Stimulated activated CD8-positive, alpha-beta memory T cell treated with anti-CD3 and anti-CD28 coated beads, Interleukin-7, amount 100 ng/mL, for 4 hours (primary cell): ENCODE measurements at places on chromosomes 2 and 18.

GRCh38 chr2:237987268-237987667 is 20.5 kb downstream of the UBE2F start:
- DNase-seq, result no peak

DNA sequence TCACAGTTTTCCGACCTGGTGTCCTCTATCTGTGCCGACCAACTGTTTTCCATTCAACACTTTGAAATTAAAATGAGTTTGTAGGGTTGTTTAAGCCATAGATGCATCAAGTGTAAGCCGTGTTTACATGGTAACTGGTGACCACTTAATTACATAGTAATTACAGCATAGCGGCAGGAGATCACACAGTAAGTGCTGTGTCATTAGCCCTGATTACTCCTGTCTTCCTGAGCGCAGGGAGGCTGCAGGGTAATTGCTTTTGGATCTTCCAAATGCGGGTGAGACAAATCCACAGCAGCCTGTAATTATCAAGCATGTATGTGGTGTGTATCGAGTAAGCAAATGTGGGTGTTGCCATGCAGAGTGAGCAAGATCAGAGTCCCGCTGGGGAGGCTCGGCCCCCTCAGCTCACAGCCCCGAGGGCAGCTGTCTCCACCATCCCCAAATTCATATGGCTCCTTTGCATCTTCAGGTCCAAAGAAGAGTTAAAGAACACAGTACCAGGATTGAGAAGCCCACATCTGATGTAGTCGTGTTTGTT is 71.5 kb upstream of the HDAC4 start:
- DNase-seq, result no peak

DNA sequence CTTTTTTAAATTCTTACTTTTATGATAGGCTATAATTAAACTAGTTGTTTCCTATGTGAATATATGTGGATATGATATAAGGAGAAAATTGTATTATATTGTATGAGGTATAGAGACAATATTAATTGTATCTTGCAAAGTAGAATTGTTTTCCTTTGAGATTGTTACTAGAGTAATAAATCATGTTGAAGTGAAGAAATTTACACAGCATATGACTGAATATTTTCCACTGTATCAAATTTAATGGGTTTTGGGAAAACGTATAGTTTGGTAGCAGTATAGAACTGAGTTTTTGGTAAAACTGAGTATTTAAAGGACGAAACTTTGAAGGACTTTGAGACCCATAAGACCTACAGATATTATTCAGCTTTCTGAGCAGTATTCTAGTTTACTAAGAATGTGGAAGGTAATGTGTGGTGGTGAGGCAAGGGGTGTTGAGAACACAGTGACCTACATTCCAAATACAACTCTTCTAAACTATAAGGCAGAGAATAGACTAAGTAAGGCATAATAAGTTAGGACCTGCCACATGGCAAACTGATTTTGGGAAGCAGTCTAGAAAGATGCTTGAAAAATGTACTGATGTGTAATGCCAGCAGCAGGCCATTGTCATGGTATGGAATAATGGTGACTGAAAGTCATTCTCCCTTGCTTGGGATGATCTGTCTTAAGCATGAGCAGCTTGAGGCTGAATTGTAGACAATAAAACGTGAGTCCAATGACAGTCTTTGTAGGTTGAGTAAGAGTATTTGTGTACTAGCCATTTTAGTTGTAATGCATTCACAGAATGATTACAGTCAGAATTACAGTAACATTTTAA is 29.6 kb downstream of the PKP4 start:
- no peak for DNase-seq

GRCh38 chr2:163659224-163659623 is 76.6 kb downstream of the FIGN start:
- DNase-seq, result no peak

DNA sequence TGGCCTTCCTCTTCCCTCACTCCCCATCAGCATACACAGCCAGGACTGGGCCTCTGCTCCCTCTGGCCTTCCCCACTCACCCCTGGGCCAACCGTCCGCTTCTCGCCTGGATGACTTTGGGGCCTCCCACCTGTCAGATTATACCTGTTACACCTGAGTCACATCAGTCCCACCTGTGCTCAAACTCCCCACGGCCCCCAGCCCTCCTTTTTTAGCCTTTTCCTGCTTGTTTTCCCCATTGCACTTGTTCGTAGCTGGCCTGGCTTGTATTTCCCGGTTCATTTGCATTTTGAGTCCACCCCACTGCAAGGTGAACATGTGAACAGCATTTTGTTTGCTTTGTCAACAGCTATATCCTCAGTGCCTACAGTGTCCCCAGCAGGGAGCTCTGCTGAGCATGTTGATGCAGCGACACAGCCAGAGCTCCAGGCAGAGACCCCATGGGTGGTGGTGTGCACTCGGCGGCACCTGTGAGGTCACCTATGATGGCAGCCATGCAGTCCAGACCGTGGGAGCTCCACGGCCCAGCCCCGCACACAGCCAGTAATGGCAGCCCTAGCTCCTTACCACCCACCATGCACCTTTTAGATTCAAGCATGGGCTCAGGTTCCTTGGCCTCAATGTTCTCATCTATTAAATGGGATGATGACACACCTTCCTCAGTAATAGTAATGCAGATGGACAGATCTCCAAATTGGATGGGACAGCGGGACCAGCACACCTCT is 276.4 kb upstream of the HS6ST1 start:
- DNase-seq, result no peak

GRCh38 chr2:216379977-216380376 is 7.7 kb upstream of the MARCHF4 start:
- no peak for DNase-seq

DNA sequence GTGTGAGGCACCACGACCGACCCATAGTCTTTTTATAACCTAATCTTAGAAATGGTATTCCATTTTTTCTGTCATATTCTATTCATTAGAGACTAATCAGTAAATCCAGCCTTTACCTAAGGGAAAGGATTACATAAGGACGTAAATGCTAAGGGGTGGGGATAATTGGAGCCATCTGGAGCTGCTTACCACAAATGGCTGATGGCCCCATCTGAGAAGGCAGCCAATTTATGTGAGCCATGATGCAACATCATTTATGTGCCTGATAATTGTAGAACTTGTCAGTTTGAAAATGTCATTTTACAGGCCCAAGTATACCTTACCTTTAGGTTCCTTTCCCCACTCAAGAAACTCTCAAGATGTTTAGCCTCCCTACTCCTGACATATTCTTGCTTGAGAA is 44.0 kb downstream of the ARHGEF33 start:
- no peak for DNase-seq

- DNase-seq, result no peak
Observed at GRCh38 chr2:237298151-237299118, 115.5 kb downstream of the COL6A3 start.

GRCh38 chr18:39599251-39599650 is 2033.7 kb upstream of the CELF4 start:
- no peak for DNase-seq

- DNase-seq, result no peak
Observed at GRCh38 chr18:34591920-34592444, 118.1 kb upstream of the DTNA start.
